Mucosa of descending colon (tissue), 3 donors: ENCODE measurements at places on chromosomes 6 and 20.

DNA sequence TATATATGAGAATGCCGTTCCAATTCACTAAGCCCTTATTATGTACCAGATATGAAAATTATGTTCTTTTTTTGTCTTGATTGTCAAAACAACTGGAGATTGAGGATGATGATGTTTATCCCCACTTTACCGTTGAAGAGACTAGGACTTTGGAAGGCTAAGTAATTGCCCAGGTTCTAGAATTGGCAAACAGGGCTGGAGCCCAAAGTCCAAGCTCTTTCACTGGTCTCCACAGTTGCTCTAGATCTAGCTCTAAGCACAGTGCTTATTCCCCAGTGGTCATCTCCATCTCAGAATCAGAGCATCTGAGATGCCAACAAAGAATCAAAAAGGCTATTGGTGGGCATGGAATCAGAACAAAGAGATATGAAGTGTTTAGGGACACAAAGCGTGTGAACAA lies 215.3 kb upstream of the FOXA2 start:
- no peak for DNase-seq

GRCh38 chr6:37123957-37124729 lies 45.8 kb upstream of the PIM1 start:
- DNase-seq, result no peak

GRCh38 chr20:21208999-21209398 lies 83.1 kb downstream of the KIZ start:
- DNase-seq, result no peak

DNA sequence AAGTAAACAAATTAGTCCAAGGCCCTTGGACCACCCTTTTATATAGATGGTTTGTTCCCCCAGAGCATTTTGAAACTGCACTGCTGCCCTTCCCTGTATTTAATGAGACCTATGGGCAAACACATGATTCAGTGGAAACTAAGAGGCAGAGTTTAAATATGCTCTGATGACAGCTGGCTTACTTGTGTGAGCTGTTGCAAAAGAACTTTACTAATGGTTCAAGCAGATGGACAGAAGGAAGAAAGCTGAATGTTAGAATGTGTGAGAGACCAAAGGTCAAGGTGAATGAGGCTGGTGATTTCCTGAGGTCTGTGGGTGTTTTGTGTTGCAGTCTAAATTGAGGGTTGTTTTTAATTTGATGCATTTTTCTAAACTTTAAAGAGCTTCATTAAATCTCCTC lies 123.0 kb upstream of the CEP162 start:
- DNase-seq, result no peak

GRCh38 chr20:24494460-24494920 lies 25.1 kb downstream of the SYNDIG1 start:
- no peak for DNase-seq

- no peak for DNase-seq
Measured at GRCh38 chr6:40774932-40775331, 187.8 kb upstream of the LRFN2 start.
